ENCODE measurements at places on chromosomes 3 and 15. TPM values are rescaled to one million over a fixed set of nuclear protein-coding genes. Genes with fewer than 3 reads are reported as not detected.

LRRC31 gene
- not detected for total RNA-seq

MAGI1 gene
- total RNA-seq: 26.4 TPM

MAP6D1 gene
- 1.7 TPM for total RNA-seq

ZBED2 gene
- not detected for total RNA-seq

CILP gene
- total RNA-seq: not detected

ANKUB1 gene
- total RNA-seq: not detected

PPP1R2 gene
- 76.4 TPM for total RNA-seq

MUSTN1 gene
- total RNA-seq: 0.63 TPM

AADACL2 gene
- not detected for total RNA-seq

KLHDC8B gene
- total RNA-seq: 27.7 TPM

All from H7 (cell line).